Activated CD8-positive, alpha-beta memory T cell treated with anti-CD3 and anti-CD28 coated beads for 1 hour (primary cell): ENCODE measurements at places on chromosomes 7 and 10.

GRCh38 chr7:148422030-148422429, 168.5 kb upstream of the C7orf33 start:
- no peak for DNase-seq

GRCh38 chr7:158322616-158323530, 264.8 kb downstream of the PTPRN2 start:
- DNase-seq: no peak

DNA sequence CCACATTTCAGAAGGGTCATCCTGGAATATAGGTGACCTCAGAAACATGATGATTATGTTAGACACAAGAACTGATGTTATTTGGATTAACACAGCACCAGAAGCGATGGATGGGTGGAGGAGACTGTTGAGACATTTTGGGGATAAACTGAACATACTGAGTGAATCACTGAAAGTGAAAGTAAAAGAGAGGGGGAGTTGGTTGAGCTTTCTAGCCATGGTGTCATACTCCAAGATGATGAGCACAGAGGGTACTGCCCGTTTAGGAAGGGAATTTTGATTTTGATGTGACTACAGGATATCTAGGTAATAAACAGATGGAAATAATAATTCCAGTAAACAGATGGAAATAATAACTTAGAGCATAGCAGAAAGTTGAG, 248.0 kb upstream of the NPY start:
- DNase-seq: no peak

DNA sequence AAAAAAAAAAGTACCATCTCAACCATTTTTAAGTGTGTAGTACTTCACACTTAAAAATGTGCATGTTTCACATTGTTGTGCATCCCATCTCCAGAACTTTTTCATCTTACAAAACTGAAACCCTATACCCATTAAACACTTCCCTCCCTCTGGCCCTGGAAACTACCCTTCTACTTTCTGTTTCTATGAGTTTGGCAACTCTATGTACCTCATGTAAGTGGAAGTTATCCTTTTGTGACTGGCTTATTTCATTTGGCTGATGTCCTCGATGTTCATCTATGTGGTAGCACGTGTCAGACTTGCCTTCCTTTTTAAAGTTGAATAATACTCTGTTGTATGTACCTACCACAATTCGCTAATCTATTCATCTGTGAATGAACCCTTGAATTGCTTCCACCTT, 12.2 kb downstream of the KCNMA1 start:
- no peak for DNase-seq

GRCh38 chr7:7946486-7946885, 22.1 kb upstream of the GLCCI1 start:
- DNase-seq: no peak

GRCh38 chr10:97911217-97911616, 61.6 kb downstream of the GOLGA7B start:
- no peak for DNase-seq

DNA sequence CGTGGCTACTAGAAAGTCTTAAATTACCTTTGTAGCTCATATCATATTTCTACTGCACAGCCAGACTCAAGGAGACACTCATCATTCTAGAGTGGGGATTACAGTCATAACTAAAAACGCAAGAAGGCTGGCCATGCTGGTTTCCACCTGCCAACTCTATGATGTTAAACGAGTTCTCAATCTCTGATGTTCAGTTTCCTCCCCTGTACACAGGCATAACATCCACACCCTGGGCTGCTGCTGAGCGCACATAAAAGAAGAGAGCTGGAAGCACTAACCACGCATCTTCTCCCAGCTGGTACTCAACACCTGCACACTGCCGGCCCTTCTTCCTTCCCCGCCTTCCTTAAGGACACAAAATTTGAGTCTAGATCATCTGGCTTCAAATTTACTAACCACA, 60.5 kb downstream of the SORBS1 start:
- no peak for DNase-seq

DNA sequence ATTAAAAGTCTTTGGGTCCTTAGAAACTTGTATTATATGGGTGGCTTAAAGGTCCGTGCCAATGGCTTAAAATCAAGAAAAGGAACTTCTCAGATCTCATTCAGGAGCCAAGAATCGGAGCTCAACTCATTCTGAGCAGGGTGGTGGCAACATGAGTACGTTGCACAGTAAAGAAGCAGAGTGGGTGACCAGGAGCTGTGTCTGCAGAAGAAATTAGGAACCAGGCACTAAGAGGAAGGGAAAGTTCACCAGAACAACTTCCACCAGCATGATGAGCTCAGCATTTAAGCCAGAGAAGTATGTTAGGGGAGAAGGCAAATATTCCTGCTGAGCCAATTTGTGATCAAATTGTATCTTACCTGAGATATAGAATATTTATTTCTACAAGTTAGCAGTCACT, 236.0 kb upstream of the NRP1 start:
- no peak for DNase-seq

DNA sequence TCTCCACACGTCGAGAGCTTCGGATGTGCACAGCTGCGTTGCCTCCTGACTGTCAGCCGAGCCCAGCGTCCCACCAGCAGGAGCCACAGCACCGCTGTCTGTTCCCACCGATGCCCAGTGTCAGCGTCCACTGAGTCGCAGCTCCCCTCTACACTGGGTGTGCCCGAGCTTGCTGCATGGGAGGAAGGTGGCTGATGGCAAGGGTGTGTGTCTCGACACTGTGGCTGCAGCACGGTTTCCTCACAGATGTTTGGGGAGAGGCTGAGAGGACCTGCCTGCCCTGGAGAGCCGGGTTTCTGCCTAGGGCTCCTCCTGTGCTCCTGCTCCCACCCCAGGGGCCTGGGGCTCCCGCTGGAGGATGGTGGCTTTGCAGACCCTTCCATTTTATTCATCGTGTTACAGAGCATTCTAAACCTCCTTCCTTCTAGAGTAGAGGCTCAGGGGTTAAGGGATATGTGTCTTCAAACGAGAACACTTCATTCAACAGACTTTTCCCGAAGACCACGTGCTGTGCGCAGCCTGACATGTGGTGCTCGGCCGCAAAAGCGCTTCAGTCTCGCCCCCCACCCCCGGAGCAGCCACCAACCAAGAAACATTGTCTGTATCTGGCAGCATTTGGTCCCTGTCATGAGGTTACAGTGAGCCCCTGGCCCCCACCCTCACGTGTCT, 384.8 kb downstream of the DNAJB6 start:
- no peak for DNase-seq

- DNase-seq: no peak
Observed at GRCh38 chr7:96388620-96389383, 66.9 kb upstream of the SLC25A13 start.

GRCh38 chr7:71694665-71695064, 562.7 kb downstream of the GALNT17 start:
- DNase-seq: no peak

DNA sequence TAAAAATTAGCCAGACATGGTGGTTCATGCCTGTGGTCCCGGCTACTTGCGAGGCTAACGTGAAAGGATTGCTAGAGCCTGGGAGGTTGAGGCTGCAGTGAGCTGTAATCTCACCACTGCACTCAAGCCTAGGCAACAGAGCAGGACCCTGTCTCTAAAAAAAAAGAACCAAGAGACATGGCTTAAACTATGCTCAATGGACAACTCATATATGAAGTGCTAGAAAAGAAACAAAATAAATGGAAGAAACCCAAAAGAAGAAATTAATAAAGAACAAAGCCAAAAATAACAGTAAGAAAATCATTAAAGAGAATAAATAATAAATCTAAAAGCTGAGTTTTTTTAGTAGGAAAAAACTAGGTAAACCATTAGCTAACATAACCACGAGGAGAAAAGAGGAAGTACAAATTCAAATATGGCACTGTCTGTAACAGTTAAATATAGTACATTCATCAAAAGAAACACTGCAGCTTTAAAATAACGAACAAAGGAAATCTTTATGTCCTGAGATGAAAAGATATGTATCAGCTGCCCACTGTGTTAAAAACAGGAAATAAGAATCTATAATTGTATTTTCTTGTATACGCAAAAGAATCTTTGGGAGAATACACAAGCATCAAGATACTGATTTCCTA, 48.7 kb downstream of the UPF2 start:
- no peak for DNase-seq

DNA sequence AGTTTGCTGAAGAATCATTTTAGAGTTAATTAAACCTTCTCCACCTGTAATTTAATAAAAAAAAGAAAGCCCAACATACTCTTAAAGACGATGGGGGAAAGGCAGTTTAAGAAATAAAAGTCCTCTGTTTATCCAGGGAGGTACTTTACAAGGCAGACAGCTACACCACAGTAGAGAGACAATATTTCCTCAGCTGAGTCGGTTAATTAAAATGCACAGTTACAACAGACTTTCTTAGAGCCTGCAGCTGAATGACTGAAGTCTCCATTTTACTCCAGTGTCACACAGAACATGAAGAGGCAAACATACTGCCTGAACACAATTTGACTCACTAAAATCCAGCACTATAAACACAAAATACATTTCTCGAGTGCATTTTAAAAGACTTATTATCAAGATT, 15.1 kb downstream of the LRRTM3 start:
- no peak for DNase-seq

DNA sequence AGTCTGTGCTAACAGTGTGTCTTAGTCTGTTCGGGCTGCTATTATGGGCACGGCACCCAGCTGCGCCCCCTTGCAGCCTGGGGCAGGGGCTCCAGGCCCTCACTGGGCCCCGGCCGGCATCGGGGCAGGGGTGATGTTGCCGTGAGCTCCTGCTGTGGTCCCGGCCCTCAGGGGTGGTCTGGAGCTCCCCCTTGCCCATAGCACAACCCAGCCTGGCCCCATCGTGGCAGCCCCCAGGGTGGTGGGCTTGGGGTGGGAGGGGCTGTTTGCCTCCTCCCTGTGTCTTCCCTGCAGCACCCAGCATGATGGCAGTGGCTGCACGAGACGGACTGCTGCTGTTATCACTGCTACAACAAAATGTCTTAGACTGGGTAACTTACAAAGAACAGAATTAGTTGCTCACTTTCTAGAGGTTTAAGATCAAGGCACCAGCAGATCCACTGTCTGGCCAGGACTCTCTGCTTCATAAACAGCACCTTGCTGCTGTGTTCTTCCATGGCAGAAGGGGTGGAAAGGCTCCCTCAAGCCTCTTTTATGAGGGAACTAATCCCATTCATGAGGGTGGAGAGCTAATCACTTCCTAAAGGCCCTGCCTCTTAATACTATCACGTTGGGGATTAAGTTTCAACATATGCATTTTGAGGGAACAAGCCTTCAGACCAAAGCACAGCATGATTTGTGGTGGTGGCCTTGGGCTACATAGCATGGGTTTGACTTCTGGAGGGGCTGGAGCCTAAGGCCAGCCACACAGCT, 149.5 kb downstream of the SEC23IP start:
- DNase-seq: no peak

DNA sequence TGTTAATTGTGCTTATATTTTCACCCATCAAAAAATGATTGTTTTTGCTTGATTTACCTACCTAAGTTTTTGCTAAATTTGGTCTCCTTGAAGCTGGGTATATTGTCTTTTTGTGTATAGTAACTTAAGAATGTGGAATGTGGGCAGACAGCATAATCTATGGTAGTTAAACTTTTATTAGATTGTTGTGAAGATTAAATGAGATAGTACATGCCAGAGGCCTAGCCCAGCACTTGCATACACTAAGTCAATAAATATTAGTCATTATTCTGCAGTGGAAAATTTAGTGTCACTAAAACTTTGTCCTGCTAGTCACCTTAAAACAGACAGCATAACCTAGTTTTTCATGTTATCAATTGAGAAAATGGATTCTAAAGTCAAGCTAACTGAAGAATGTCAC, 19.3 kb upstream of the RPA3 start:
- DNase-seq: no peak

- no peak for DNase-seq
Observed at GRCh38 chr10:2917926-2918325, 149.4 kb upstream of the PFKP start.

- DNase-seq: no peak
Observed at GRCh38 chr10:4263601-4263921, 478.6 kb upstream of the KLF6 start.

DNA sequence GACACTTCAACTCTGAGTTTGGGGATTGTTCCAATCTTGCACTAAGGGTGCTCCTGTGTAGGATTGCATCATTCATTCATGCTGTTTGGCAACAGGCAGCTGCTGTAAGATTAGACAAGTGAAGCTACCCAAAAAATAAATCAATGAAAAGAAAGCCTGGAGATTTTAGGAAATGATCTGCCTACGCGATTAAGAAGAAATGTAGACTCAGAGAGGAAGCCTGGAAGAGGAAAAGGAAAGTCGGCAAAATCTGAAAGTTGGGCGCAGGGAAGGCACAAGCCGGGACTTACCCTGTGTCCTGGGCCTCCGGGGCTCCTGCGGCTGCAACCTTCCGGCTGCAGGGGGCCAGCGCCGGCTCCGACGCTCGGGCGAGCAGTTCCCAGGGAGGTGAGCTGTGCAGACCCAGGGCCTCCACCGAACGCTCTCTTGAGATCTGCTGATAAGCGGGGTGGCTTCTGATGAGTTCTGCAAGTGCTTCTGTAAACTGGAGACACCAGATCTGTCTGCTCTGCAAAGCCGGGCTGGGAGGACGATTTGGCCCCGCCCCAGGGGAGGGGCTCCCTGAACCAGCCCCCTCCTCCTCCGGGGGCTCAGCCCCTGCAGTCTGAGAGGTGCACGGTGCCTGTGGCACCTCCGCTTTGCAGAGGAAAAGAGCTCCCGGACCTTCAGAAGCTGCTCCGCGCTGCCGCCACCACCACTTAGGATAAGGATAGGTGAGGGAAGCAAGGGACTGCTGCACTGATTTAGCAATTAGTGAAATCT, 17.4 kb downstream of the PSPH start:
- peak; percentile 51 for DNase-seq

DNA sequence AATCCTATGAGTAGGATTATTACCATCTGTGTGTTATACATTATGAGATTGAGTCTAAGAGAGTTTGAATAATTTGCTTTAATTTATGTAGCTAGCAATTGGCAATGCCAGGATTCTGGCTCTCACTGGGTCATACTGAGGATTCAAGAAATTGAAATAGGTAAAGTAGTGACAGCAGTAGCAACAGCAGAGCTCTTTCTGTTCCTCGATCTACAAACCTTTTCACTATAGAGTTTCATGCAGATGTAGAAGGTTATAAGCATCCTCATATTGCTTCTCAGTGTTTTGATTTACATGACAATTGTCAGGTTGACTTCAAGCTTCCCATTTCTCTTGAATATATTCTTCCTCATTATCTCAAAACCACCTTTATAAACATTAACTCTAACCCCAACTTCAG, 294.1 kb upstream of the CSTF2T start:
- no peak for DNase-seq

GRCh38 chr7:130242198-130243014, 24.3 kb upstream of the CPA2 start:
- DNase-seq: peak; percentile 24
